Progenitor cell of endocrine pancreas (in vitro differentiated cells): ENCODE measurements at places on chromosomes 11 and 22. TPM values are rescaled to one million over a fixed set of nuclear protein-coding genes. Genes with fewer than 3 reads are reported as not detected.

The SMC1B gene
- not detected in 2 replicates for total RNA-seq

GRCh38 chr11:57619331-57619730 is 21.8 kb downstream of the SERPING1 start:
- DNase-seq, result no peak
- H3K4me3 ChIP-seq, result no peak overlapping the region
- peaks cover 18% of the 10 kb centered on the region for H3K36me3 ChIP-seq
- H3K27me3 ChIP-seq, result no peaks in the 10 kb centered on the region
- peaks cover 7% of the 10 kb centered on the region for H3K4me1 ChIP-seq
- no peak overlapping the region for H3K27ac ChIP-seq

The IGLL1 gene
- not detected in 2 replicates for total RNA-seq

DNA sequence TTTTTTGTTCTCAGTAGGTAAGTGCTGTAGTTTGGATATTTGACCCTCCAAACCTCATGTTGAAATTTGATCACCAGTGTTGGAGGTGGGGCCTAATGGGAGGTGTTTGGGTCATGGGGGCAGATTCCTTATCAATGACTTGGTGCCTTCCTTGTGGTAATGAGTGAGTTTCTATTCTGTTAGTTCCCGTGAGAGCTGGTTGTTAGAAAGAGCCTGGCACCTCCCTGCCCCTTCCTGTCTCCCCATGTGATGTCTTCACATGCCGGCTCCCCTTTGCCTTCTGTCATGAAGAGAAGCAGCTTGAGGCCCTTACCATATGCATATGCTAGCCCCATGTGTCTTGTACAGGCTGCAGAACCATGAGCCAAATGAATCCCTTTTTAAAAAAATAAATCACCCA is 138.3 kb downstream of the TMEM135 start:
- DNase-seq, result no peak
- peaks cover 7% of the 10 kb centered on the region for H3K4me1 ChIP-seq
- no peak overlapping the region for H3K4me3 ChIP-seq
- peaks cover 14% of the 10 kb centered on the region for H3K36me3 ChIP-seq
- no peak overlapping the region for H3K27ac ChIP-seq

DNA sequence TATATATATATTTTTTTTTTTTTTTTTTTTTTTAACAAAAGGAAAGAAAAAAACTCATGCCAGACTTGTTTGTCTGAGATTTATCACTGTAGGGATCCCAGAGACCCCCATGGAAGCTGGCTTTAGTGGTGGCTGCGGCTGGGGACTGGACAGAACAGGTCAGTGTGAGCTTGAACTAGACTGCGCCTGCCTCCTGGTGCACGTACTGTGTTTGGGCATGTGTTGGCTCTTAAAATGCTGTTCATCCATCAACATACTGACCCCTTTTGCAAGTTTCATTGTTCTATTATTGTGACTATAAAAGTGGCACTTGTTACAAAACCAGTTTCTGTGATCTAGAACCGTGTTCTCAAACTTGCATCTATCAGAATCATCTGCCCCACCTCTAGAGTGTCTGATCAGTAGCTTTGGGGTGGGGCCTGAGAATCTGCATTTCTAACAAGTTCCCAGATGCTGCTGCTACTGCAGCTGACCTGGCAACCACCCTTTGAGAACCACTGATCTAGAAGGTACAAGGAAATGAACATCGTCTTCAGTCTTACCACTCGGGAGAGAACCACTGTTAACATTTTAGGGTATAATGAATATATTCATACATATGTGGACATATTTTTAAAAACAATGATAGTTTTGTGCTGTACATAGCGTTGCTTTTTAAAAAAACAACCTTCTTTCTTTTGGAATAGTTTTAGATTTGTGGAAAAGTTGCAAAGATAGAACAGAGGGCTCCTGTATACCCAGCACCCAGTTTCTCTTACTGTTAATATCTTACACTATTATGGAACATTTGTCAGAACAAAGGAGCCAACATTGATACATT is 54.0 kb downstream of the ZNRF3 start:
- H3K4me1 ChIP-seq, result peaks cover 37% of the 10 kb centered on the region
- no peaks in the 10 kb centered on the region for H3K36me3 ChIP-seq
- H3K27me3 ChIP-seq, result no peaks in the 10 kb centered on the region

DNA sequence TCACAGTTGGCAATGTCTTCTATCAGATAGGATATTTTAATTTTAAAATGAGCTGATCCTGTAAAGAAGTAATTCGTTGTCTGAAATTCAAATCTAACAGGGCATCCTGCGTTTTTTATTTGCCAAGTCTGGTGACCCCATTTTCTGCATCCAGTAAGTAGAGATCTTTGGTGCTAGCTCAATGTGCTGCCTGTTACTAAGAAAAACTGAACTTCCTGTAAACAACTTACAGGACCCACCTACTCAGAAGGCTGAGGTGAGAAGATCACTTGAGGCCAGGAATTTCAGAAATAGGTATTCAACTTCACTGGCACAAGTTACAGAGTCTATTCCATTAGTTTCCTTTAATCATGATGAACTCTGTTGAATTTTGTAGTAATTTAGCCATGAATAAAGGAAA is 4.0 kb downstream of the ARL14EP start:
- H3K27me3 ChIP-seq, result no peaks in the 10 kb centered on the region
- H3K4me3 ChIP-seq, result no peak overlapping the region
- H3K36me3 ChIP-seq, result no peaks in the 10 kb centered on the region
- no peak for DNase-seq
- peaks cover 29% of the 10 kb centered on the region for H3K4me1 ChIP-seq

- H3K27ac ChIP-seq, result no peak overlapping the region
- H3K27me3 ChIP-seq, result no peaks in the 10 kb centered on the region
- peaks cover 2% of the 10 kb centered on the region for H3K4me1 ChIP-seq
- no peak for DNase-seq
- H3K4me3 ChIP-seq, result no peak overlapping the region
These were observed 14.2 kb downstream of the OR5B21 start for GRCh38 chr11:58493676-58494075.

DNA sequence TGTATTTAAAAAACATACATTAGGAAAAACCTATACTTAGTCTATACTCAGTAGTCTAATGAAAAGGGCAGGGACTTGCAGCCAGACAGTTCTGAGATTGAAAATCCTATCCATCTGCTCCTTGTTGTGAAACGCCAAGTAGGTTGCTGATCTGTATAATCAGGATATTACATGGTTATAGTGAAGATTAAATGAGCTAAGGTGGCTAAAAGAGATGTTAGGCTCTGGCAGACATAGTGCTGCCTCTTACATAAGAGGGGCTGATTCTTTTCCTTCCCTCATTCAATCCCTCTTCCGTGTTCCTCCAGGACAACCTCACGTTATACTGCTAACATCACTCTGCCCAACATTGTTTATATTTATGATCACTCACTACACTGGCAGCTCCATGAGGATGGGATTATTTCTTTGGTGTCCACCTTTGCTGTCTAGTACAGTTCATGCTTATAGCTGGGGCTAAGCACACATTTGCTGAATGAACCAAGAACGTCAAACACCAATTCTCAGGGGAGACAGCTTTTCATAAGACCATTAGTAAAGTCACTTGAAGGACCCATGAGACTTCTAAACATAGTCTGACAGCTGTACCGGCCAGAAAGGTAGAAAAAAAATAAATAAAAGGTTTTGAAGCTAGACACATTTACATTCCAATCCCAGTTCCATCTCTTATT is 46.3 kb downstream of the GAB2 start:
- H3K4me1 ChIP-seq, result peaks cover 13% of the 10 kb centered on the region
- no peak overlapping the region for H3K27ac ChIP-seq
- DNase-seq, result no peak
- no peaks in the 10 kb centered on the region for H3K27me3 ChIP-seq
- no peaks in the 10 kb centered on the region for H3K36me3 ChIP-seq
